ENCODE measurements at places on chromosomes 11 and 22.

DNA sequence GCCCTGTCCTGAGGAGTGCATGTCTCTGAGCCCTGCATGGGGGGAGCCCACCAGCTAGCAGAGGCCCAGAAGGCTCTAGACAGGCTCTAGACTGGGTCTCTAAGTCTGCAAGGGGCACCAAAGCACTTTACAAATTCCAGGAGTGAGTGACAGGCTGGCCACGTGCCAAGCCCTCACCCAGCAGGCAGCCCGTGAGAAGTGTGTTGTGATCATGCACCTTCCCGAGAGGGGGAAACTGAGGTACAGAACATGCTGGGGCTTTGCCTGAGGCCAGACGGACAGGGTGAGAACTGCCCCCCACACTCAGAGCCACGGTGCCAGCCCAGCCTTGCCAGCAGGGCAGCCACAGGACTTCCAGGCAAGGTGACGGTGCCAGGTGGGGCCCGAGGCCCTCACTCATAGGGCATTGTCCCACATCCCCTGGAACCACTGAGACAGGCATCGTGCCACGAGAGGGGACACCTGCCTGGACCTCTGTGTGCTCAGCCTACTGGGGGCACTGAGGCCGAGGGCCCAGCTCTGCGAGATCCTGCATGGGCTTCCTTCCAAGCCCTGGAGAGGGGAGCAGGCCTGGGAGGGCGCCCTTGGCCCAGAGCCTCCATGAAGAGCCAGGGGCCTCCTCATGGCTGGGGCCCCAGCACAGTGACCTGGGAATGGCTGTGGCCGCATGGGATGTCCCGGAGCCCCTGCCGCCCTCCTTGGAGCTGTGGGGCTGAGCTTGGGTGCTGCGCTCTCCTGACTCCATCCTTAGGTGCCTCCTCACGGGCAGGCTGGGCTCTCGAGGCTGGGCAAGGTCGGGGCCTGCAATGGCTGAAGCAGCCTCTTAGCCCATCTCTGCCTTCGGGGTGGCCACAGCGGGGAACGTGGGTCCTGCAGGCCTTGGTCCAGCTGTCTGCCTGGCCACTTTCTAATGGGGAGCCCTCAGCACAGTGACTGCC, 121.5 kb downstream of the KCNQ1OT1 start:
- no peak for DNase-seq

GRCh38 chr11:103326070-103326794, 217.0 kb downstream of the DYNC2H1 start:
- DNase-seq: peak; percentile 39

- DNase-seq: peak; percentile 80
These were observed 15.2 kb downstream of the DHCR7 start for GRCh38 chr11:71432761-71433647.

DNA sequence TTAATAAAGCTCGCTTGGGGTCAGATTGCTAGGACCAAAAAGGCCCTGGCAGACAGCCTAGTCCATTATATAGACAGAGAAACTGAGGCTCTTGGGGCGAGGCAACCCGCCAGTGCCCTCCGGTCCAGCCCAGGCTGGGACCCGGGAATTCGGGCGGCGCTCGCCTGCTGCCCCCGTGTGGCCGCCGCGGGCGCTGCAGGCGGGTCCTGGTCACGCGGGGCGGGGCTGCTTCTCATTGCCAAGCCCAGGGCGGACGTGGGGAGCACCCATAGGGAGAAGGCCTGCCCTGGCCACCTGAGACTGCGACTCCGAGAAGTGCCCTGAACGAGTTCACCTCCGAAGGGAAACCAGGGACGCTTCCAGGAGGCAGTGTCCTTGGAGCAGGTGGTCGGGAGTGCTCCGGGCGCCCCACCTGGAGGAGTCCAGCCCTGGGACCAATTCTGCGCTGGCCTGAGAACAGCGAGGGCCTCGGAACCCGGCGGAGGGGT, 36.0 kb upstream of the CSNK1E start:
- peak; percentile 41 for DNase-seq

- DNase-seq: no peak
These were observed 133.8 kb downstream of the SPATA19 start for GRCh38 chr11:133711545-133711944.
